ENCODE measurements at places on chromosomes 5 and 9.
A peak's percentile ranks its signal among the peaks of the same experiment; 100 is the strongest.

DNA sequence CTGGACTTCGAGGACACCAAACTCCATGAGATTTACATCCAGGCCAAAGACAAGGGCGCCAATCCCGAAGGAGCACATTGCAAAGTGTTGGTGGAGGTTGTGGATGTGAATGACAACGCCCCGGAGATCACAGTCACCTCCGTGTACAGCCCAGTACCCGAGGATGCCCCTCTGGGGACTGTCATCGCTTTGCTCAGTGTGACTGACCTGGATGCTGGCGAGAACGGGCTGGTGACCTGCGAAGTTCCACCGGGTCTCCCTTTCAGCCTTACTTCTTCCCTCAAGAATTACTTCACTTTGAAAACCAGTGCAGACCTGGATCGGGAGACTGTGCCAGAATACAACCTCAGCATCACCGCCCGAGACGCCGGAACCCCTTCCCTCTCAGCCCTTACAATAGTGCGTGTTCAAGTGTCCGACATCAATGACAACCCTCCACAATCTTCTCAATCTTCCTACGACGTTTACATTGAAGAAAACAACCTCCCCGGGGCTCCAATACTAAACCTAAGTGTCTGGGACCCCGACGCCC, 1.3 kb downstream of the PCDHGC3 start:
- DNase-seq: no peak

DNA sequence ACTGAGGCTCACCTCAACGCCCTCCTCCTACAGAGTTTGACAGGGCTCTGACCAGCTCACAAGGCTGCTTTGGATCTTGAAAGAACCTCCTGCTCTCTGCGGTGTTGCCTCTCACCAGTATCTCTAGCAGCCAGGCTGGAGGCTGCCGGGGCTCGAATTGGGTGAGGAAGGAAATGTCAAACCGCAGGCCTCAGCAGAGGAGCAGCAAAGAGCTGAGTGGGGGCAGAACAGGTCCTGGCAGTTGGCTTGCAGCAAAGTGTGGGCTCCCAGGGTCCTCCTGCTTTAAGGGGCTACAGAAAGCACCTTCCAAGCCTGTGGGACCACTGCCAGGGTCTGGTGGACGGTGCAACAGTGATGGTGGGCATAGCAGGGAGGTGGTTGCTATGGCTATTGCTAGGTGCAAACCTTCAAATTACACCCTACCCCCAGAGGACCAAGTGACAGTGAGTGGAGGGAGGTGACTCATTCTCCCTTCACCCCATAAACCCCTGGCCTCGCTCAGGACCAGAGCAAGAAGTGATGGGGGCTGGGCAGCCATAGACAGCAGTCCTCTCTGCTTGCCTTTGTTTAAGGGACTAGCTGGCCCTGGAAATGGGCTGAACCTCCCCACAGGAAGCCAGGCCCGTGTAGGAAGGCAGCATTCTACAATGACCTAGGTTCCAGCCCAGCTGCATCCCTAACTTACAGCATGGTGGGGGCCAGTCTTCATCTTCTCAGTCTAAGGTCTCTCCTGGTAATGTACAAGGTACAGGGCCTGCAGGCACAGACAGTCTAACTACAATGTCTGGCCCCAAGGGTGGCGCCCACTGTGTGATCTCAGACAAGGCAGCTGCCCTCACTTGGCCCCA, 18.7 kb downstream of the LCP2 start:
- no peak for DNase-seq

DNA sequence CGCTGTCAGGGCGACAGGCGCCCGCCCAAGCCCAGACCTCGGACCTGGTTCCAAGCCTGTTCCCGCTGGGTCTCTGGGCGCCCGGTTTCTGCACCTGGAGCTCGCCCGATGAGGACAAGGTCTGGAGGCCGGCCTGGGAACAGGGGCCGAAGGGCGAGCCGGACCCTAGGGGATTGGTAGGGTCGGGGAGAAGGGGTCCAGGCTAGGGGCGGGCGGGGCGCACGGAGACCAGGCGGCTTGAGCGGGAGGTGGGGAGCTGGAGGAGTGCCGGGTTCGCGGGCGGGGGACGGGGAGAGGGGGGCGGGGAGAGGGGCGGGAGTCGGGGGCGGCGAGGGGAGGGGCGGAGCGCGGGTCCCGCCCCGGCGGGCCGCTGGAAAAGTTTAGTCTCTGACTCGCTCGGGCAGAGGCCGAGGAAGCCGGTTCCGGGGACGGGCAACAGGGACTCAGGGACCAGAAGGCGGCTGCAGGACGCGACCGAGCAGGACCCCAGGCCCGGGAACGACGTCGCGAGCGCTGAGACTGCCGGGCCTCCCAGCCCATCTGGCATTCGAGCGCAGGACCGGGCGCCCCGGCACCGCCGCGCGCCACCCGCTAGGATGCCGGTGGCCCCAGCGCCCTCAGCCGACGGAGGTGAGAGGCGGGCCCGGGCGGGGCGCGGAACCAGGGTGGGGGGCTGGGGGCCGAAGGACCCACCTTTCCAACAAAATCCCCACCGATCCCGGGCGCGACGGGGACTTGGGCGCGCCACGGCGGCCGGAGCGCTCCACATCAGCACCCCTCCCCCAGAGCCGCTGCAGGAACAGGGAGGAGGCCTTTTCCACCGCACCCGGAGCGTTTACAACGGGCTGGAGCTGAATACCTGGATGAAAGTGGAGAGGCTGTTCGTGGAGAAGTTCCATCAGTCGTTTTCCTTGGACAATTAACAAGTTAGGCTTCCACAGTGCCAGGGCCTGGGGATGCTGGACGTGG, at the start of gene S1PR3:
Gene S1PR3 (plus strand): TSS at position 403 of the 969 bp plus-strand sequence. CDS start 9,733 bp downstream, outside the sequence.
- no peak for DNase-seq

GRCh38 chr5:54234304-54234933, 76.0 kb downstream of the ARL15 start:
- DNase-seq: peak; percentile 37

DNA sequence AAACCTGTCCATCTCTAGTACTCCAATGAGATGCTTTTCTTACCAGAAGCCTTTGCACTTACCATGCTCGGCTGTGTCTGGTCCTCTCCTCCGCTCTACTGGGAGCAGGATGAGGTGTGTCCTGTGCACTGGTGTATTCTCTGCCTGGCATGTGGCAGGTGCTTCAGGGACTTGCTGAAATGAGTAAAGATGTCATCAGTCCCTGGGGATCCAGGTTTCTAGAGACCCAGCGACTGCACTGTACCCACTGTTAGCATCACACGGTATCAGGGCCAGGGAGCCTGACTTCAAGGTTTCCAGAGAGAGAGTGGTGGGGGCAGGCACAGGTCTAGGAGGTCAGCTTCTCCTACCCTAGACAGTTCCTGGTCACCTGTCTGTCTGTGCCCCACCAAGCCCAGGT, 10.5 kb downstream of the PTTG1 start:
- no peak for DNase-seq

GRCh38 chr5:126881821-126882600, 105.1 kb downstream of the LMNB1 start:
- no peak for DNase-seq

DNA sequence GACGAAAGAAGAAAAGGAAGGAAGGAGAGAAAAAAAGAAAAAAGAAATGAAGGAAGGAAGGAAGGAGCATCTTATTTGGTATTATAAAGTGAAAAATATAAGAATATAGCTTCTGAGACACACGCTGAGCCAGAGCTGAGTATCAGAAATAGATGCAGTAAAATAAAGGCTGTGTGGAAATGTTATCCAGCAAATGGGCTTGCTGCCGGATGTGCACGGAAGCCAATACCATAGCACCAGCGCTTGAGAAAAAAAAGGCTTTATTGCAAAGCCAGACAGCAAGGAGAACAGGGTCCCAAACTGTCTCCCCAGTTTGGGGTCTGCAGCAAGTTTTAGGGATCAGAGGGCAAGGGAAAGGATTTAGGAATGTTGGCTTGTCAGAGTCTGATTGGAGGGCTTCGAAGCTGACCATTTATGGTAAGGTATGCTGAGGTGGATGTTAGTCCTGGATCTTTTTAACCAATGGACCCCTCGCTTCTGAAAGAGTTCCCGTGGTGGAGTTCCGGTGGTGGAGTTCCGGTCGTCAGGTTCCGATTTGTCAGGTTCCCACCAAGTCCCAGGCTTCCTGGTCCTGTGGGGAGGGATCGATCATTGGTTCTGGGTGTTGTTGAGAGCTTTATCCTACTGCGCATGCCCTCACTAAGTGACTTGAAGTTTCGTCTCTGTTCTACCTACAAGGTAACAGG, 70.4 kb downstream of the SFXN1 start:
- DNase-seq: no peak

DNA sequence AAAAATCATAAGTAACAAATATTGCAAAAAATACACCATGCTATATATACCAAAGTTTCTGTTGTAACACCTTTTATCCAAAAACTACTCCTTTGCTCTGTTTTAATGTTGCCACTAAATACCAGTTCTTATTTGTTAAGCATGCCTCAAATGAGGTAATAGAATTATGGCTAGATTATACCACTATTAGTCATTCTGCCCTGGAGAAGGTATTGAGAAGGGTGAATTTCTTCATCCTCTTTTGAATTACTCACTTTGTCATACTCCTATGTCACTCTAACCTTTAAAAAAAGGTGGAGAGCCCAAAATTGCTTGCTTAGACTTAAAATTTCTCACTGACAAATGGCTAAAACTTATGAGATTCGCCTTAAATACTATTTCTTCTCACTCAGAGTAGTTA, 750.9 kb downstream of the MAT2B start:
- no peak for DNase-seq

GRCh38 chr5:121273833-121274433, 577.7 kb upstream of the FTMT start:
- DNase-seq: peak; percentile 73

- no peak for DNase-seq
Observed at GRCh38 chr9:97925497-97926334, 3.4 kb upstream of the TRMO start.

DNA sequence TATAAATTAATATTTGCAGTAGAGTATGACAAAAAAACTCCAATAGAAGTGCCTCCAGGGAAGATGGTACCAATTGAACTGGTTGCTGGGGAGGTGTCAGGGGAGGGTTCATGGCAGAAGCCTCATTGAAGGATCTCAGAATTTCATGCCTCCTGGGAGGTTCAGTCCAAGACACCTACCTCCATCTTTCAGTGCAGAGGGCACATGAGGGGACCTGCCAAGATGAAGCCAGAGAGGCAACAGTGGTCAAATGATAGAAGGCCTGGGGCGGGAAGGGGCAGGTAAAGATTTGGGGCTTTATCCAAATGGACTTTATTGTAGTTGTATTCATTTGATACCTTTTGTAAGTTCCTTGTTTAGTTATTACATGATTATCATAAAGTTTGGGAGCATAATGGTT, 25.9 kb upstream of the KCNIP1 start:
- DNase-seq: no peak

GRCh38 chr9:93649610-93650261, 73.4 kb downstream of the PHF2 start:
- DNase-seq: no peak

GRCh38 chr9:101073122-101073521, 44.6 kb downstream of the PLPPR1 start:
- no peak for DNase-seq

DNA sequence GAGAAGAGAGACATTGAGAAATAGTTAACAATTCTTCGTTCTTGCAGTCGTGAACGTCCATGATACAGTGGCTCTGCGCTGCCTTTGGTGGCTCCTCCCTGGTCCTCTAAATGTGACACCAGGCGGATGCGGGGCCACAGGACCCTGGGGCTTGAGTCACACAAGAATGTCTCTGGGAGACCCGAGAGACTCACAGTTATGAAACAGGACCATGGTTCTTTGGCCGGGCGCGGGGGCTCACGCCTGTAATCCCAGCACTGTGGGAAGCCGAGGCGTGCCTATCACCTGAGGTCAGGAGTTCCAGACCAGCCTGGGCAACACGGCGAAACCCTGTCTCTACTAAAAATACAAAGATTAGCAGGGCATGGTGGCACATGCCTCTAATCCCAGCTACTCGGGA, 767 bp upstream of the ZDHHC11 start:
- DNase-seq: no peak

DNA sequence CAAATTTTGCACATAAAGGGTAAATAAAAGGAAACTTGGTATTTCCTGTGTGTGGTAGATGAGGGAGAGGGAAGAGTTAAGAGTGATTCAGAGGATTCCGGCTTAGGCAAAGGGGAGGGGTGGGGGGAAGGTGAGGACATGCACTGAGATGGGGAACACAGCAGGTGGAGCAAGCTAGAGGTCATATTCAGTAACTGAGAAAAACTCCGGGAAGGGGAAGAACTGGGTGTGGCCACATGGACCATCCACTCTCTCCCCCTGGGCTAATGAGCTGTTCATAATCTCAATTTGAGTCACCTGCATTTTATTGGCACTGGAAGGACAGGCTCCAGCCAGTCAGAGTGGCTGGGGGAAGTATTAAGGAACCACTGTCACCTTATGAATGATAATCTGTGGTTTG, 45.1 kb upstream of the UGCG start:
- DNase-seq: no peak

GRCh38 chr5:155434681-155435080, 421.1 kb downstream of the KIF4B start:
- DNase-seq: no peak

GRCh38 chr9:123735376-123735775, 194.6 kb downstream of the DENND1A start:
- DNase-seq: no peak

GRCh38 chr5:167245868-167246267, 1045.6 kb upstream of the WWC1 start:
- no peak for DNase-seq

DNA sequence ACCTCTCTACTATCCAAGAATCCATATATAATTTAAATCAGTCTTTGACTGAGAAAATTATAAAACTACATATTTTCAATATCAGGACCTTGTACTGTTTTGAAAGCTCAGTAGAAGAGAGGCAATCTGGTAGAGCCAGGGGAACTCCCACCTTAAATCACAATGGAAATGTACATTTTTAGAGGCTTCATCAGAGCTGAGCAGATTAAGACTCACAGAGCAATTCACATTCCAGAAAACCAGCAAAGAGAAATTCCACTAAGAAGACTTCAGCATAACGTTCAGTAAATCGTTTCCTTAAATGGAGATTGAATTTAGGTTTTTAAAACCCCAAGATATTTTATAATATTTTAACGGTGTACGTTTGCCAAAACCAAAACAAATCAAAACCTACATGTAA, 227.8 kb upstream of the TRPM3 start:
- peak; percentile 23 for DNase-seq

- no peak for DNase-seq
Observed at GRCh38 chr5:121748686-121749085, 103.0 kb upstream of the FTMT start.

GRCh38 chr9:5493679-5494511, 16.4 kb upstream of the PDCD1LG2 start:
- no peak for DNase-seq

DNA sequence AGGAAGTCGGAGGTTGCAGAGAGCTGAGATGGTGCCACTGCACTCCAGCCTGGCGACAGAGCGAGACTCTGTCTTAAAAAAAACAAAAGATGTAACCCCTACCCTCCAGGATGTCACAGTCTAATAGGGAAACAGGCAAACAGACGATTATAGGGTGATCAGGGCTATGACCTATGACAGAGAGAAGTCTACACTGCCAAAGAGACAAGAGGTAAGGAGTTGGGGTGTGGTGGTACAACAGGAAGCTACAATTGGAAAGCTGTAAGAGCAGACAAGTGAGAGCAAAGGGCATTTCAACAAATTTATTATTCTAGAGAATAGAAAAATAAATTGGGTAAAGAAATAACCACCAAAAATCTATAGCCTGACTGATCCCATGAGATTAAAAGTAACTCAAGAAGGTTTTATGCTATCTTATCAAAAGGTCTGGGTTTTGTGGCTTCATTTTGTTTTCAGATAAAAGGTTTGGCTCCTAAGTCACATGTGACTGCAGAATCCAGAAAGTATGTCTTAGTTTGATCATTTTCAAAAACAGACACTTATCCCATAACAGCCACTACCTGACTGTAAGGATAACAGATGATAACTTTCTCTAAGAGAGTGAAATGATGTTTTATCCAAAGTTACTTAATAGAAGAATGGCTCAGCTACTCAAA, 7.3 kb downstream of the CDC26 start:
- DNase-seq: no peak

GRCh38 chr5:143057580-143057999, 287.4 kb downstream of the ARHGAP26 start:
- DNase-seq: no peak

All from AG09319 (cell line).